ENCODE measurements at places on chromosomes 5 and 9.

GRCh38 chr9:71250581-71250980 lies 129.2 kb upstream of the TRPM3 start:
- DNase-seq: no peak

- DNase-seq: no peak
Measured at GRCh38 chr9:124349675-124350493, 65.4 kb downstream of the PSMB7 start.

GRCh38 chr5:130605234-130605633 lies 559.8 kb downstream of the HINT1 start:
- no peak for DNase-seq

GRCh38 chr9:71793386-71794105 lies 25.2 kb upstream of the CEMIP2 start:
- no peak for DNase-seq

- DNase-seq: no peak
Measured at GRCh38 chr9:28927691-28928090, 1354.4 kb upstream of the C9orf72 start.

GRCh38 chr9:107635803-107636174 lies 146.2 kb upstream of the KLF4 start:
- DNase-seq: no peak

DNA sequence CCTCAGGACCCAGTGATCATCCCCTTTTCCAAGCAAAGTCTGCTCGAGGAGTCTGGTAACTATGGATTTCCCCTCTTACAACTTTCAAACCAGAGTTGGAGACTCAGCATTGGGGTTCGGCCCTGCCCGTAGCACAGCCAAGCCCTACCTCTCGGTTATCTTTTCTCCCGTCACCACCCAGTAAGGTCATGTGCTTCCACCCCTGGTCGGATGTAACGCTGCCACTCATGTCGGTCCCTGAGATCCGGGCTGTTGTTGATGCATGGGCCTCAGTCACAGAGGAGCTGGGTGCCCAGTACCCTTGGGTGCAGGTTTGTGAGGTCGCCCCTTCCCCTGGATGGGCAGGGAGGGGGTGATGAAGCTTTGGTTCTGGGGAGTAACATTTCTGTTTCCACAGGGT lies 1.2 kb downstream of the GALT start:
- DNase-seq: no peak

- no peak for DNase-seq
Measured at GRCh38 chr5:30195036-30195435, 998.5 kb upstream of the CDH6 start.

DNA sequence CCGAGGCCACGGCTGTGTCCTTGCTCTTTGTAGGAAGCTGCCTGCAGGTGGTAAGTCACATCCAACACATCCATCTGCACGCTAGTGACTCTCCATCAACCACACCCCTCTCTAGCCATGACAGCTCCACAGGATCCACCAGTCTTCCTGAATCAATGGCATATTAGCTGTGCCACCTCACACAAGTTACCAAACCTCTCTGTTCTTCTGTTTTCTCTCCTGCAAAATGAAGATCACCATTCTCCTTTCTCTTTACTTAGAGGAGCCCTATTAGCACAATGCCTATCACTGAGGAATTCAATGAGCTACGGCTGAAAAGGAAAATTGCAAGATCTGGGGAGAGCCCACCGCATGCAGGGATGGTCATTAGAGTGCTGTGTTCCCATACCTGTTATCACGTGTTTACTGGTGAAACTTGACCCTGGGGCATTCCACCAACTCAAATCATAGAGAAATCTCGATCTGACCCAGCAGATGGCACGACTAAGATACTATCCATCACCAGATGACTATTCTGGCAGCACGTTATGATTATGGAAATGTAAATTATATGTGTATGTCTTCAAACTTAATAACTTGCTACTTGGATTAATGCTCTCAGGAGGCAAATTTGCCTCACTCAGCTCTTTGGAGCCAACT lies 20.9 kb downstream of the WHRN start:
- DNase-seq: no peak

DNA sequence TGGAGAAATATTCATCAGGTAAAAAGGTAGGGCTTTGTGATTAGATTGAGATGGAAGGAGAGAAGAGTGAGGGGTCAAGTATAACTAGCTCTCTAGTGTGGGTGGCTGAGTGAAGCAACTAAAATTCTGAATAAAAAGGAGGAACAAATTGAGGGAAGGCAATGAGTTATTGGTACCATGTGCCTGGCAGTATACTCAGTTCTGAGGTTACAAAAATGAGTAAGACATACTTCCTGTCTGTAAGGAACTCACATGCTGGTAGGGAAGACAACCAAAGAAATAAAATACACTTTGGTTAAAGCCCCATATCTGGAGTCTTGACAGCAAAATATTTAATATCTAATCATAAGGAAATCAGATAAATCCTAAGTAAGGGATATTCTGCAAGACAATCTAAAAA lies 476.8 kb upstream of the C9orf72 start:
- DNase-seq: no peak

DNA sequence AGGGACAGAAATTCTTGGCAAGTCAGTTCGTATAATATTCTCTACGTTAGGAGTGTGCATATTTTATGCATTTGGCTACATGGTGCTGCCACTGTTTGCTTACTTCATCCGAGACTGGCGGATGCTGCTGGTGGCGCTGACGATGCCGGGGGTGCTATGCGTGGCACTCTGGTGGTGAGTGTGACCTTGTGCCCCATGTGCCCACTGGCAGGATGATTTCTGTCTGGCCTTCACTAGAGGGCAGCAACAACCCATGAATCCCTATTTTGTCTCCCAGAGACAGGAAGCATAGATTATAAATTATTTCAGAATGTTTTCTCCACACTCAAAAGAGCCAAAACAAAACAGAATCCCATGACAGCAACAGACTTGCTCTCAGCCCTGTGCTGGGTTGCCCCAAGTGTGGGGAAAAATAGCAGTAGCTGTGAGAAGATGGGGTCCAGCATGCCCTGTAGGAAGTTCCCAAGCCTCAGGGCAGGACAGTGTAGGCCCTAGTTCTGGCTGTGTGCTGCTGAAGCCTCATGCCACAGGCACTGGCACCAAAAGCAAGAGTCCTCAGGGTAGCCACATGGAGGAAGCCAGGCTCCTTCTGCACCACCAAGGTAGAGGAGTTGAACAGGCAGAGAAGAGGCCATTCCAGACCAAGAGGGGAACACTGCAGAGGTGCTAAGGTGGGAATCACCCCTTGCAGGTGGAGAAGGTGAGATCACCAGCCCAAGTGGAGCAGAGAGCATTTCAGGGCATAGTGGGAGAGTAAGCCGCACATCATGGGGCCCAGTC lies 16.0 kb downstream of the SLC22A5 start:
- peak; percentile 51 for DNase-seq

- DNase-seq: no peak
Measured at GRCh38 chr5:128920345-128921215, 44.7 kb upstream of the SLC27A6 start.

DNA sequence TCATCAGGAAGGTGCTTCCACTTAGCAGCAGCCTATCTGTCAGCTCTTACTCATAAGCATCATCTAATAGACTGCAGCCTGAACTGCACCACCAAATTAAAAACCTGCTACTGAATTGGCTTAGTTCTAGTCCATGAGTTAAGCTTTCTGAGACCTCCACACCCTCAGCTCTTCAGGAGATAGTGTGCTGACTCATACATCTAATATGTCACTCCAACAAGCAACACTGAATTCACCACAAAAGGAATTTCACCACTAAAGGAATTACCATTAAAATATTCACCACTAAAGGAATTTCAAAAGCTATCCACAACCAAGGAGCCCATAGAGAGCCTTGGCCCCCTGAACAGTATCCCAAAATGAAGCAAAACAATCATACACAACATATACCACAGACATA lies 418.5 kb upstream of the RORB start:
- no peak for DNase-seq

GRCh38 chr5:119200795-119201194 lies 129.9 kb downstream of the DMXL1 start:
- DNase-seq: no peak

DNA sequence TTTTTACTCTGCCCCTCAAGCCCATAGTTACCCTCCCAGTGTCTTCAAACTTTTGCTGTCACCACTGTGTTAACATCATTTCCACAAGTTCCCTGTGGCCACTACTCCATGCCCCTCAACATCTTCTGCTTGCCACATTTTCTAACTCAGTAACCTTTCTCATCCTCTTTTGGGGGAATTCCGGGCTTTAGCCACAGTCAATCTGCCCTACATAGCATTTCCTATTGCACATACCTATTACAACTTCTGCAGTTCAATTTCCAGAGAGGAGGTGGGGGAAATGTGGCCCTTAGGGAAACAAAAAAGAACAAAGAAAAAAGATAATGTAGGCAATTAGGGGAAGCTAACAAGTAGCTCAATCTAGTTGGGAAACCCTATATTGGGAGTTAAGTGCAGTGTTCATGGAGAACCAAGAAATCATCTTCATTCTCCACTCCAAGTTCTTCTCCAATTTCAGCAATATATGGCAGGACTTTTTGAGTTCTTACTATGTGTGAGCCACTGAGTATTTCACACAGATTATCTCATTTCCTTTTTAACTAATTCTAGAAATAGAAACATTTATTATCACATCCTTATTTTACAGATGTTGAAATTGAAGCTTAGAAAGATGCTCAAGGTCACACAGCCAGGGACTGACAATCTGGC lies 40.2 kb upstream of the LPAR1 start:
- no peak for DNase-seq

DNA sequence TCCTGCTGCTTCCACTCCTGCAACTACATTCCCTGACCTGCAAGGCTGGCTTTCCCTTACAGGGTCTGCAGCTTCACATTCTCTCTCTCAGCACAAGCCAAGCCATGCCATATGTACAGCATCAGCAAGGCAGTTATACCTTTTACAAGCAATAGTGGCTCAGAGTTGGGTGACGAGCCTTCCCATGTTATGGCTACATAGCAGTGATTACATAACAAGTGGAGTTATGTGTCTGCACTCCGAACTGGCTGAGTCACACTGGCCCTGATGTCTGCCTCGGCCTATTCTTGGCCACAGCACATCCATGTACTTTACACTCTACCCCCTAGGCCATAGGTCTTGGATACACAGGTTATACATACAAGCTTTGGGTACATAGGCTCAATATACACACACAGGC lies 52.0 kb upstream of the SNCAIP start:
- DNase-seq: no peak

DNA sequence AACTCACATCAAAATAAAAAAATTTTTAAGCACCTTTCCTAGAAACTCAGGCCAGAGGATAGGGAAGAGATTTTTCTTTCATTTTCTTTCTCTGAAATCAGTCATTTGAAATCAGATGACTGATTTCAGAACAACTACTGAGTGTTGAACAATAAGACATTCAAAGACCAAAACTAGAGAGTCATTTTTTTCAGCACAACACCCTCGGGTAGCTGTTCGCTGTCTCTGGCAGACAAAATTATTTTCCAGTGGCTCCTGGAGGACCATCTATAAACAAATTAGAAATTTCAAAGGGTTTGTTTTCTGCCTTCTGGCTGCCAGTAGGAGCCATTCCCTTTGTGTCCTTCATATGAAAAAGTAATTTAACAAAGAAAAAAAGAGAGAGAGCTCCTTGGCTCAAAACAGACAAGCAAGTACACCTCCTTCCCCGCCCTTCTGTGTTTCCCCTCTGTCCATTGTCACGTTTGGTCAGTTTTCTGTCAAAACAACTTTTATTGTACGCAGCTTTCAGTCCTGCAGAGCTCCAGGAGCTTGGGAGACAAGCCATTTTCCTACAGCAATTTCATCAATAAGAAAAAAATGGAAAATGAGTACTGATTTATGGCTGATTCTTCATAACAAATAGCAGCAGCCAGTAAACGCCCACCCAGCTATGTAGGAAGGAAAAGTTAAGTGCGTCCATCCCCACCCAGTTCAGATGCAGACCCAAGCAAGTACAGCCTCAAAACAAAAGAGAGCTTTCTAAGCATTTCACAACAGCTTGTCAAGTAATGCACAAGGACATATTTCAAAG lies 405.2 kb downstream of the ZNF608 start:
- DNase-seq: no peak

DNA sequence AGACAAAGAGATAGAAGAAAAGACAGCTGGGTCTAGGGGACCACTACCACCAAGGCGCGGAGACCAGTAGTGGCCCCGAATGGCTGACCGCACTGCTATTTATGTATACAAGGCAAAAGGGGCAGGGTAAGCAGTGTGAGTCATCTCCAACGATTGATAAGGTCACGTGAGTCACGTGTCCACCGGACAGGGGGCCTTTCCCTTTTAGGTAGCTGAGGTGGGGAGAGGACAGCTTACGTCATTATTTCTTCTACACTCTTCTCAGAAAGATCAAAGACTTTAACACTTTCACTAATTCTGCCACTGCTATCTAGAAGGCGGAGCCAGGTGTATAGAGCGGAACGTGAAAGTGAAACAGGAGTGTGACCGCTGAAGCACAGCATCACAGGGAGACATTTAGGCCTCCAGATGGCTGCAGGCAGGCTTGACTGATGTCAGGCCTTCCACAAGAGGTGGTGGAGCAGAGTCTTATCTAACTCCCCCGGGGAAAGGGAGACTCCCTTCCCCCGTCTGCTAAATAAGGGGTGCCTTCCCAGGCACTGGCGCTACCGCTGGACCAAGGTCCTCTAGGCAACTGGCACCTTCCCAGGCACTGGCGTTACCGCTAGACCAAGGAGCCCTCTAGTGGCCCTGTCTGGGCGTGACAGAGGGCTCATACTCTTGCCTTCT lies 6.1 kb upstream of the PRR16 start:
- DNase-seq: no peak

DNA sequence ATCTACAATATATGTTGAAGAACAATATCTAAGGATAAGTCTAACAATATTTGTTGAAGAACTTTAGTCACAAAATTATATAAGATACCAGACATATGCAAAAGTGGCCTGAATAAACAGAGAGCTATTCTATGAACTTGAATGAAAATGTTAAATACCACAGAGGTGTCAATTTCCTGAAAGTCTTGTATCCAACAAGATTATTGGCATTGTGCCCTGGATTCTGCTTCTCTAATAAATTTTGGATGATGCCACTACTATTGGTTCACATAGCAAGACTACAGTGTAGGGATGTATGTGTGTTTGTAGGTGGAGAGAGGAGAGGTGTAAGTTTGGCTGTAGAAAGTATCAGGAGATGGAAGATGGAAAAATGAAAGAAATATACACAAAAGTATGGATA lies 731.8 kb upstream of the RGMB start:
- DNase-seq: no peak

DNA sequence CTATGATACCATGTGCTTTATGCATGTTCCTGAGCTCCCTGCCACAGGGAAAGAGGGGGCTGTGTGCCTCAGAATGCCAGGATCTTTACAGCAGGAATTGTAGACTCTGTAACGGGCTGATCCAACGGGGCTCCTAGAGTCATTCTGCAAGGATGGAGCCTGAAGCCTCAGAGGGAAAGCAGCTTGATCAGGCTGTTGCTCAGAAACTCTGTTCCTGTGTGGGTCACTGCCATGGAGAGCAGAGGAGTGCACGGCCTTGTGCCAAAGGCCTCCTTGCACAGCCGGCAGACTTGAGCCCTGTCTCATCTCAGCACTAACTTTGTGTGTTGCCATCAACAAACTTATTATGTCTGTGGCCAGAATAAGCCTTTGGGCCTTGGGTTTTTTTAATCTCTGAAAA lies 51.8 kb downstream of the AMBP start:
- DNase-seq: no peak

- no peak for DNase-seq
Measured at GRCh38 chr9:127684576-127684975, 22.2 kb upstream of the CFAP157 start.
